ENCODE measurements at places on chromosomes 1 and 21.

DNA sequence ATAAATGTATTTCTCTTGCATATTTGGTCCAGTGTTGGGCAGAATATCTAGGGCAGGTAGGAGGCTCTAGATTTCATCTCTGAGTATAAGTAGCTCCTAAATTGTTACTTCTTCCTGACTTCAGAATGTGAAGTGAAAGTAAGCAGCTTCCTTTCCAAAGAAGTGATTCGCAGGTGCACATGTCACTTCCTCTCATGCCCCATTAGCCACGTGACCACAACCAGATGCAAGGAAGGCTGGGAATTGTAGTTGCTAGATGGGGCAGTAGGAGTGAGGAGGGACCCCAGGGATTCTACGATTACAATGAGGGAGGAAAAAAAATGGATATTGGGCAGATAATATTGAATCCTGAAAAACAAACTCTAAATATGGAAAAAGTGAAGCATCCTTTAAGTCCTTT, 113.2 kb upstream of the CYYR1 start:
- no peak for DNase-seq

DNA sequence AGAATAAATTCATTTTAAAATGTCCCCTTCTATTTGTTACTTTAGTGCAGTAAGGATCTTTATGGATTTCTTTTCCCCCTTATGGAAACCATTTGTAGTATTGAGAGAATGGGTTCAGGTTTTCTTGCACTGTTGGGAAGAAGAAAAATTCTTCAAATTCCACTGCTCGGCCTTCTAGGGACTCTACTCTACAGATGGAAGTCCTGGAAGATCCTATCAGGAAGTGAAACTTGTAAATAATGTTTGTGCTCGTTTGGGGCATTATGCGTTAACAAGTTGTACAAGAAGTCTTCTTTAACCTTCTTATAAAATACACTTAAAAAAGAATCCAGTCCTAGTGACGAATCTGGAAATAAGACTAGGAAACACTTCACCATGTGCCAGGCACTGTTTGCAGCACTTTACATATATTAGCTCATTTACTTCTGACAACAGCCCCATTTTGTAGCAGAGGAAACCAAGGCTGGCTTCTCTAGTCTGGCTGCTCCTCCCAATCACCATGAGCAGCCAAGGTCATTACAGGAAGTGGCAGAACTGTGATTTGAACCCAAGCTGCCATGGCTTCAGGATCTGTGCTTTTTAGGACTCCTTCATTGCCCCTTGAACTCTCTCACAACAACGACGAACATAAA, 11.8 kb downstream of the LRRC8D start:
- no peak for DNase-seq

DNA sequence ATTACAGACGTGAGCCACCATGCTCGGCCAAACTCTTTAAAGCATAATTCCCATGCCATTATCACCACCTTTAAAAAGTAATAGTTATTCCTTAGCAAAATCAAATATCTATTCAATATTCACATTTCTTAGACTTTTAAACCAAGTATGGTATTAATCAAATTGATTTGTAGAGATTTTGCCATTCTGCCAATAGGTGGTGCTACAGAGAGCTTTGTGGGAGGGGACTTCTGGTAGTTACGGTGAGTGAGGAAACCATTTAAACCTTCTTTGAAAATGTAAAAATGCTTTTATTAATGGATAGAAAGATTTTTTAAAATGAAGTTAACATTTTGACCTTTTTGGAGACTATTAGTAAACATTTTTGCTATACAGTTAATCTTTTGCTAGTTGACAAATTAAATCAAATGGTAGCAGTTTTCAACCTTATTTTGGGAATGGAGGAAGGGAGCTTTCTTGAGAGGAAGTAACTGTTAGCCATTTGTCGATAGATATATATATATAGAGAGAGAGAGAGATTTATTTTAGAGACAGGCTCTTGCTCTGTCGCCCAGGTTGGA, 19.3 kb downstream of the IARS2 start:
- no peak for DNase-seq

GRCh38 chr1:23039308-23039826, 20.1 kb downstream of the KDM1A start:
- no peak for DNase-seq

GRCh38 chr1:200780545-200781369, 42.1 kb downstream of the CAMSAP2 start:
- DNase-seq = no peak

DNA sequence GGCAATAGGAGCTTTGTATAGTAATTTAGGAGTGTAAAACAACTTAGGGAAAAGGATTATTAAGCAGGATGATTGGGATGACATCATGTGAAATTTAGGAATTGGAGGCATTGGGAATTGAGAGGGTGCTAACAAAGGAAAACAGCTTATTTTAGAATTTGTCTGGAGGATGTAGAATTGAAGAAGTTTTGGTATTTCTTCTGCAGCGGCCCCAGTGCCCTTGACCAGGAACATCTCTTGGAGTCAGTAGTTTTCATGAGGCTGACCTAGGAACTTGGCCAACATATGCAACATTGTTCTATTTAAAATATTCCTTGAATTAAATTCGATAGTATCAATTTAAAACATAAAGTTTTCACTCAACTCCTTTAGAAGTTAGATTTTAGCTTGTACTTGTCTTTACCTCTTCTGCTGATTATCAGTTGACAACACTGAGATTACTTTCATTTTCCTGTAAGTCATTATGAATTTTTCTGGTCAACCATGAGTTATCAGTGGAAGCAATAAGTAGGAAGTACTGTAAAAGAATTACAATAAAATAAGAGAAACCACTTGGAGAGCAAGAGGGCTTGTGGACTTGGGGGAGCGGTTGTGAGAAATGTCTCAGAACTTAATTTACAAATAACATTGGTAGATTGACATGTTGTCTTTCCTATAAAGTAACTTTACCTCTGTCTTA, 52.8 kb downstream of the DYRK1A start:
- no peak for DNase-seq

DNA sequence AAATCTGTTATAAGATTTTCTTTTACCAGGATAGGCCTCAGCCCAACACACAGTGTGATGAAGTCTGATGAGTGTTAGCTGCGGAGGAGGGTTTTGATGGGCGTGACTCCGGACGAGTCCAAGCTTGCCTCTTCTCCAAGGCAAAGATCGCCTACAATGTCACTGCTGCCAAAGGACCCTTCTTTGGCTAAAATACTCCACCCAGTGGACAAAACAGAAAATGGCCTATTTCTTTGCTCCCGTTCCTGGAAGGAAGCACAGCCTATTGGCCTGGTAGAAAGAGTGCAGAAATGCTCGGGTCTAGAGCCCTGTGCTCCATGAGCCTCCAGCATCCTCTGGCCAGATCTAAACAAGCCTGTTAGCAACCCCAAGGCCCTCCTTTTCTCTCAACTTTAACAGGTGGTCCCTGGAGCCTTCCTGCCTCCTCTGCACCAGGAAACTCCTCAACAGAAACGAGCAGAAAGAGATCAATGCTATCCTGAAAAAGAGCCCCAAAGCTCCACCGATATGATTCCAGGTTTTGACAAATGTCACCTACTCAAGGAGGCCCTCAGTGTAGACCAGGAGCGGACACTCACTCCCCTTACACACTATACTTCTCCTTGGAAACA, 3.4 kb upstream of the CASQ2 start:
- no peak for DNase-seq

DNA sequence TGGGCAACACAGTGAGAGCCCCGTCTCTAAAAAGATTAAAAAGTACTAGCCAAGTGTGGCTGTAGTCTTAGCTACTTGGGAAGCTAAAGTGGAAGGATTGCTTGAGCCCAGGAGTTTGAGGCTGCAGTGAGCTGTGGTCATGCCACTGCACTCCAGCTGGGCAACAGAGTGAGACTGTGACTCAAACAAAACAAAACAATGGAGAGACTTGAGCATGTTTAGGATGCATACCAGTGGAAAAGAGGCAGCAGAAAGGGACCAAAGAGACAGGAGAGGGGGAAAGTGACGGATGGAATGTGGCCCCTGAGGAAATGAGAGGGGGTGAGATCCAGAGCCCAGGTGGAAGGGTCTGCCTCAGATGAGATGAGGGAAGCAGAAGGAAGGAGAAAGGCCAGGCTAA, 358.9 kb downstream of the RPS6KC1 start:
- DNase-seq = no peak

- no peak for DNase-seq
Measured at GRCh38 chr1:207691841-207692240, 46.9 kb downstream of the CR1L start.

- no peak for DNase-seq
Measured at GRCh38 chr1:174344162-174344561, 103.6 kb upstream of the GPR52 start.

GRCh38 chr1:15985611-15986297, 9.9 kb upstream of the ZBTB17 start:
- DNase-seq = no peak

GRCh38 chr1:2286923-2287322, 58.8 kb downstream of the SKI start:
- no peak for DNase-seq

- no peak for DNase-seq
Measured at GRCh38 chr1:167722152-167722869, 529 bp downstream of the MPZL1 start.

DNA sequence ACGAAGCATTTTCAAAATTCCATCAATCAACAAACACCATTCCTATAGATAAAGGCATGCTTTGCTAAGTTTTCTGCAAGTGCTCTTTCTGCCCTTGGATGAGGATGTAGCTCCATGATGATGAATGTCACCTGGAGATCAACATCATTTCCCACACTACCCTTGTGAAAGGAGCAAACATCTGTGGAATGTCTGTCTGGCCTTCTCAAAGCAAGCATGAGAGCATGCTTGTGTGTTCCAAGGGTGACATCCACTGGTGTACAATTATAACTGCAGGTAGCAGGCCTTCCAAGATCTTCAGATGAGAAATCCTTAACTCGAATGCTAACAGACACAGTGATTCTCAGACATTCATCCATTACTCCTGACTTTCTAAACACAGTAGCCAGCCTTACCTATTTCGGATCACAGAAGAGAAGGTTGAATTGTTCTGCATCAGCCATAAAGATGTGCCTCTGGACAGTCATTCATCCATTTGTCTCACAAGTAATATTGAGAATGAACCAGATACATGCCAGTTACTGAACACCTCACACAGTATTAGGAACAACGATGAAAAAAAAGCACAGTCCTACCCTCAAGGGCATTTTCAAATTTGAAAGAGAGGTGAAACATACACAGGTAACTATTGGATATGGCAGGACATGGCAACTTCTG, 162.4 kb downstream of the TPR start:
- no peak for DNase-seq

- DNase-seq = no peak
Measured at GRCh38 chr1:48251821-48252220, 29.3 kb downstream of the SLC5A9 start.

DNA sequence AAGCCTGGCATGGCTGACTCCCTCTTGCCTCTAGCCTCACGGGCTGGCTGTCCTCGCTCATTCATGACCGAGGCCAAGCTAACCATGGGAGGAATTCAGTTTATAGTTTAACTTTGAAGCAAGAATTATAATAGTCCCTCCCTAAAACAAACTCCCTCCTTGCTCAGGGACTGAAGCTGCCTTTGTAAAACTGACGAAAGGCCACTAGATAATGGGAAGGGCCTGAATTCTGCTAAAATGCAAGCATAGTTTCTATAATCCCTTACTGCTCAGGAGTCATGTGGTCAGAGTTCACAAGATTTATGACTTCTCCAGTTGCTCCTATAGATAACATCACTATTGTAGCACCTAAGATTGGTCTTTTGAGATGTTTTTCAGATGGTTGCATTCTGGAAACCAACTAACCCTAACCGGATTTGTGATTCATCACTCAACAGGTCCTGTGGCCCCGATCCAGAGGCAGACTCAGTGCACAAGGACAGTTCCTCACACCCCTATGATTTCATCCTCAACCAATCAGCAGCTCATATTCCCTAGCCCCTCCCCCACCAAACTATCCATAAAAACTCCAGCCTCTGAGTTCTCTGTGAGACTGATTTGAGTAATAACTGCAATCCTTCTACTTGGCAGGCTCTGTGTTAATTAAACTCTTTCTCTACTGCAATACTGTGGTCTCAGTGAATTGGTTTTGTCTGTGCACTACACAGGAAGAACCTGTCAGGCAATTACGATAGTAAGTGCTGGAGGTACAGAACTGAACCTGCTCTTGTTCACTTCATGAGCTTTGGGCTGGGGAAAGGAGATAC, 26.4 kb downstream of the HHIPL2 start:
- DNase-seq = no peak

GRCh38 chr1:109229531-109230127, 15.9 kb downstream of the SARS1 start:
- no peak for DNase-seq

DNA sequence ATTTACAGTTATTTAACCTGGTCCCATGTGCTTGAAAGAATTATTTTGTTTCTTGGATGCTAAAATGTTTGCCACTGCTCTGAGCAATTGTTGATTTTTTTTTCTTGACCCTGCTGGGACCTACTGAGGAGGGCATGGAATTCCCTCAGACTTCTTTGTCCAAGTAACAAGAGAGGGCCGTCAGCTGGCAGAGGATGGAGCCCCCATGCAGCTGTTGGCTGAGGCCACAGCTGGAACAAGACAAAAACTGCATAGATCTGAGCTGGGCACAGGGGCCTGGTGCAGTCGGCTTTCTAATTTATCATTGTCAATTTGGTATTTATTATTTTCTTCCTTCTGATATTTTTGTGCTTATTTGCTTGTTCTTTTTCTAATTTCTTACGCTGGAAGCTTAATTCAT, 39.6 kb upstream of the ABCG1 start:
- DNase-seq = no peak

DNA sequence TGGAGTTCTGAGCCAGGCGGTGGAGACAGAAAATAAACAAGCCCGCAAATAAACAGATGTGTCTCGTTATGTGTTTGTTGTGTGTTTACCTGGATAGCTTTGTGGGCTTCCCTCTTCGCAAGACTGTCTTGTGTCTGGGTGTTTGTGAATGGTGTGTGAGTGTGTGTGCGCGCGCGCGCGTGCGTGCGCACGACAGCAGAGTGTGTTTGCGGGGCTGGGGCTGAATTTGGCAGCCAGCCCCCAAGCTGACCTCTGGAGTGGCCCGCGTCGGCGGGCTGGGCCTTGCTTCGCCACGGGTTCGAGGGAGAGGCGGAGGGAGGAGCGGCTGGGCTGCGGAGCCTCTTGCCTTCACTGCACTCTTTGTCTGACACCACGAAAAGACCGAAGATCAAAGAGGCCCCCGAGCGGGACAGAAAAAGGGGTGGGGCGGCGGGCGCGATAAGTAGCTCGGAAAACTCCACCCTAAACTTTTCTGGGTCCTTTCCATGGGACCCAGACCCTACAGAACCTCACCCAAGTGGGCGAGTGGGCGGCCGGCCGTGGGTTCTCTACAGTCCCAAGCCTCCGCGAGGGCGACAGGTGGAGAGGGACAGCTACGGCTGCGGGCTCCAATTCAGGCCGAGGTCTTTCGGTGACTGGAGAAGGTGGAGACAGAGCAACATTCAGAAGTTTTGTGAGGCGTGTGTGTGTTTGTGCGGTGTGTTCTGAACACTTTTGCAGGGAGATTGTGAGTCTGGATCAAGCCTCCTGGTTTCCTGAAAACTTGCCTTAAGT, 14.5 kb downstream of the PAX7 start:
- no peak for DNase-seq
